Anterior cingulate cortex (tissue), 58 donors: ENCODE measurements at places on chromosomes 13 and 19.
A peak's percentile ranks its signal among the peaks of the same experiment; 100 is the strongest.

DNA sequence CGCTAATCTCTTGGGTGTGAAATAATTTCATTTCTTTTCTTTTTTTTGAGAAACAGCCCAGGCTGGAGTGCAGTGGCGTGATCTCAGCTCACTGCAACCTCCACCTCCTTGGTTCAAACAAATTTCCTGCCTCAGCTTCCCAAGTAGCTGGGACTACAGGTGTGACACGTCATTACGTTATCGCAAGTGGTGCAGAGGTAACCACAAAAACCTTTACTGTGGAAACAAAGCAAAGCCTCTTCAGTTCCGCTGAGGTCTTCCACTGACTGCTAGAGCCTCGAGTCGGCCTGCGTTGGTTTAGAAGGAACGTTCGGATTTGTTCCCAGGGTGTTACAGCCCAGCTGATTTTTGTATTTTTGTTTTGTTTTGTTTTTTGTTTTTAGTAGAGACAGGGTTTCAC lies 2.0 kb upstream of the ZNF784 start:
- DNase-seq, result no peak

DNA sequence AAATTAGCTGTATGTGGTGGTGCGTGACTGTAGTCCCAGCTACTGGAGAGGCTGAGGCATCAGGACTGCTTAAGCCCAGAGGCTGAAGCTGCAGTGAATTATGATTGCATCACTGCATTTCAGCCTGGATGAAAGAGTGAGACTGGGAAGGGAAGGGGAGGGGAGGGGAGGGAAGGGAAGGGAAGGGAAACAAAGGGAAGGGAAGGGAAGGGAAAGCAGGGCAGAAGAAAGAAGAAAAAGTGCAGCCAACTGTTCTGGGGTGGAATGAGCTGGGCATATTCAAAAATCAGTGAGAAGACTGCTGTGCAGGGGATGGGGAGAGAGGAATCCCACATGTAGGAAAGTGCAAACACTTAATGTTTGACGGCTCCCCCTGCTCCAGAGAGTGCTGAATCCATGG lies 905.5 kb downstream of the UQCRFS1 start:
- DNase-seq, result no peak

GRCh38 chr19:46998445-46999125 lies 21.1 kb upstream of the NPAS1 start:
- peak; percentile 43 for DNase-seq

DNA sequence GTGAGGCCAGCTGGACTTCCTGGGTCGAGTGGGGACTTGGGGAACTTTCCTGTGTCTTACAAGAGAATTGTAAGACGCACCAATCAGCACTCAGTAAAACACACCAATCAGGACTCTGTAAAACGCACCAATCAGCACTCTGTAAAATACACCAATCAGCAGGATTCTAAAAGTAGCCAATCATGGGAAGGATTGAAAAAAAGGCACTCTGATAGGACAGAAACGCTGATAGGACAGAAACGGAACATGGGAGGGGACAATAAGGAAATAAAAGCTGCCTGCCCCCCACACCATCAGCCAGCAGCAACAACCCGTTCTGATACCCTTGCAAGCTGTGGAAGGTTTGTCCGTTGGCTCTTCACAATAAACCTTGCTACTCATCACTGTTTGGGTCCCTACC lies 73.1 kb upstream of the SGCG start:
- no peak for DNase-seq

GRCh38 chr13:76300688-76301087 lies 585.5 kb downstream of the KCTD12 start:
- no peak for DNase-seq

DNA sequence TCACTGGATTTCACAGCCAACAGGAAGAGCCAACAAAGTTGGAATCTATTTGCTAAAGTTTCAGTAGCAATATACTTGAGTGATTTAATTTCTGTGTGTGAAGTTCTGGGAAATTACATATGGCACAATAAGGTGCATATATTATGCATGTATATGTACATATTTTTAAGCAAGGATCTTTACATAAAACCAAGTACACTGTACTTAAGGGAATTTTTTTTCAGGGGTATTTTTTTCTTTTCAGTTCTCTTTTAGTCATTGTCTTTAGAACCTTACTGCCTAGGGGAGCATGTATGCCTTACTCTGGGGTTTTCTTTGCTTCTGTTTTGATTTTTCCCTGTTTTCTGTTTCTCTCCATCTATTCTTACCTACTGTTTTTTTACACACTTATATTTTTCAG lies 7.4 kb downstream of the RAP2A start:
- no peak for DNase-seq

DNA sequence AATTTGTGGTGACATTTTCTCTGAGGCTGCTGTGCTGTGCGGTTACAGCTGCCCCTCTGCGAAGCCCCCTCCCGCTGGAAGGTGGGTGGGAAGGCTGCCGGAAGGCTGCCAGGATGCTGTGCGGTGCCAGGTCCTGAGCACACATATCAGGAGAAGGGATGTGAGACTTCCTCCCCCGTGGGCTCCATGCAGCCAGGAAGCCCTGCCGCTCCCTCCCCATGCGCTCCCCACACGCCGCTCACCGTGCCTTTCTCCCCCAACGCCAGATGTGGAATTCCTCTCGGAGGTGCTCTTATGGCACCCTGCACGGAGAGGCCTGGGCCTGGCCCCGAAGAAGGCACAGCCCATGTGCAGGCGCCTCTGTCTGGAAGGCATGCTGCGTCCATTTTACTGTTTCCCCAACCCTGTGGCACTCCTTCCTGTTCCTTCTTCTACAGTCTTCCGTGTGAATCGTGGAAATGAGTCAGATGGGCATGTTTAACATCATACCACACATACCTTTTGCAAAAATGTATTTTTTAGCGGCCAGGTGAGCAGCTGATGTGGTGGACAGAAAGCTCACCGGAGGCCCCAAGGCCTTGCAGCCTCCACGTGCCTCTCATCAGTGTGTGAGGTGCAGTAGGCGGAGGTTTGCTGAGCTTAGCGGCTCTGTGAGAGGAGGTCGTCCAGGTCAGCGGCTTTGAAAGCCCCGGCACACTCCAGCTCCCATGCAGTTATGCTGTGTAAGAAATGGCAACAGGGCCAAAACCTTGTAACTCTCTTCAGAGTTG lies 88.0 kb downstream of the ATP11A start:
- no peak for DNase-seq

- no peak for DNase-seq
Measured at GRCh38 chr13:68214691-68215415, 984.7 kb upstream of the PCDH9 start.

GRCh38 chr13:61013796-61014195 lies 401.9 kb downstream of the PCDH20 start:
- no peak for DNase-seq

- DNase-seq, result no peak
Measured at GRCh38 chr13:54657588-54657987, 1629.0 kb downstream of the OLFM4 start.

GRCh38 chr13:99312493-99312883 lies 5.3 kb upstream of the GPR183 start:
- DNase-seq, result peak; percentile 33

- no peak for DNase-seq
Measured at GRCh38 chr19:32858155-32858554, 11.4 kb downstream of the SLC7A9 start.

GRCh38 chr19:10112037-10112761 lies 706 bp downstream of the P2RY11 start:
- DNase-seq, result no peak

GRCh38 chr13:24287748-24288287 lies 21.6 kb upstream of the C1QTNF9 start:
- DNase-seq, result no peak

- no peak for DNase-seq
Measured at GRCh38 chr19:28881616-28882015, 331.3 kb downstream of the UQCRFS1 start.

DNA sequence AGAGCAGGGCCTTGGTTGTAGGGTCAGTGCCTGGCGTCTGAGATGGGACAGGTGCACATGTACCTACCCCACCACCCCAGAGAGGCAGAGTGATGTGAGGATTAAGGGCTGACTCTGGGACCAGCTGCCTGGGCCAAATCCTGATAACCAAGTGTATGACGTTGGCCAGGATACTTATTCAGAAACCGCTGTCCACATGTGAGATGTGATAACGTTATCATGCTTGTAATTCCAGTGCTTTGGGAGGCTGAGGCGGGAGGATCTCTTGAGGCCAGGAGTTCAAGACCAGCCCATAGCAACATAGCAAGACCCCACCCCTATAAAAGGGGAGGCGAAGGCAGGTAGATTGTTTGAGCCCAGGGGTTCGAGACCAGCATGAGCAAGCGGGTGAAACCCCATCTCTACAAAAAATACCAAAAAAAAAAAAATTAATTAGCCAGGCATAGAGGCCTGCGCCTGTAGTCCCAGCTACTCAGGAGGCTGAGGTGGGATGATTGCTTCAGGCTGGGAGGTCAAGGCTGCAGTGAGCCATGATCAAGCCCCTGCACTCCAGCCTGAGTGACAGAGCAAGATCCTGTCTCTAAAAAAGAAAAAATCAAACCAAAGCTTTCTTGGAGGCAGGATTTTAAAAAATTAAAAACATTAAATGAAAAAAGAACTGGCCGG lies 10.0 kb downstream of the ADGRE5 start:
- DNase-seq, result no peak

DNA sequence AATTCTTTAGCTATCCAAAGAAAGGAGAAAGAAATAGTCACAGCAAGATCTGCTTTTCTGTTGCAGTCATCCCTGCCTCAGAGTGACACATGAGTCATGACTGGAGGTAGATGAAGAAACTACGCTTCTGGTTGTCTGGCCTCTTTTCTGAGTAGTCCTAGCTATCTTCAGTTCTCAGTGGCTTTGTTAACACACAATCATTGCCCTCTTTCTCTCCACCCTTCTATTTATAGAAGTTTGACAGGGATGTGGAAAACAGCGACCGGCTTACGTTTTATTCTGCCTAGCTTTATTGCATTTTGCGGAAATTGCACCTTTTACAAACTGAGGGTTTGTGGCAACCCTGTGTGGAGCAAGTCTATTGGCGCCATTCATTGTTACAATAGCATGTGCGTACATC lies 26.7 kb downstream of the SPATA13 start:
- DNase-seq, result no peak

GRCh38 chr19:28977826-28978225 lies 235.1 kb downstream of the UQCRFS1 start:
- DNase-seq, result no peak

DNA sequence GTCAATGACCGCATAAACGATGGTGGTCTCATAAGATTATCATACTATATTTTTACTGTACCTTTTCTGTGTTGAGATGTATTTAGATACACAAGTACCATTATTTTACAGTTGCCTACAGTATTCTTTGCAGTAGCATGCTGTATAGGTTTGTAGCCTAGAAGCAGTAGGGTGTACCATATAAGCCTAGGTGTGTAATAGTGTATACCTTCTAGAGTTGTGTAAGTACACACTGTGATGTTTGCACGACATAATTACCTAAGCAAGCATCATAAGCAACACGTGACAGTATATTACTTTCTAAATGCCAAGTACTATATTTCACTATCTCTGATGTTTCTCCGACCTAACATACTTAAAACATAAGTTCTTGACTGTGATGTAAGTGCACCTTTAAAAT lies 2.7 kb downstream of the LPAR6 start:
- no peak for DNase-seq

DNA sequence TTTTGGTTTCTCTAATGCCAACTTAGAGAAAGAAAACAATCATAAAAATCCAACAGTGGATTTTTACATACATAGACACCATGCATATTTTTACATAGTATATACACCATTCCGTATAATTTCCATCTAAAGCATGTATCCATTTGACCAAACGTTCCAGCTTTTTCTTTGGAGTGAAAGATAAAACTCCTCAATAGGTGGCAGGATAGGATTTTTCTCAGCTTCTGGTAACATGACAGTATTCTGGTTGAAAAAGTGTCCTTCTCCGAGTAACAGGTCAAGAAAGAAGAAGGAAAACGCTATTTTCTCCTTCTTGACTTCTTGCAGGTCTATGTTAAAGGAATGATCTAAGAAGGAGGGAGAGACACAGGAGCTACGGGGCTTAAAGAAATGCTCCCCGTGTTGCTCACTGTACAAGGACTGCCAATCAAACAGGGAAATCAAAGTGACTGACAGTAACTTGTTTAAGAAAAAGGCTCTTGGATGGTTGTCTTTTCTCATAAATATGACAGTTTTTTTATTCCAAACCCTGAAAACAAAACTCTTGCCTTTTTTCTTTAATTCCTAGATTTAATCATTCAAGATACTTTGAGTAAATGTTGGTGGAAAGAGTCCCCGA lies 11.5 kb downstream of the FLT1 start:
- no peak for DNase-seq

- no peak for DNase-seq
Measured at GRCh38 chr13:69461397-69461796, 646.2 kb upstream of the ATXN8OS start.

- DNase-seq, result peak; percentile 63
Measured at GRCh38 chr19:48837051-48837524, 797 bp upstream of the HSD17B14 start.

- DNase-seq, result no peak
Measured at GRCh38 chr13:106407338-106407737, 128.1 kb downstream of the EFNB2 start.

DNA sequence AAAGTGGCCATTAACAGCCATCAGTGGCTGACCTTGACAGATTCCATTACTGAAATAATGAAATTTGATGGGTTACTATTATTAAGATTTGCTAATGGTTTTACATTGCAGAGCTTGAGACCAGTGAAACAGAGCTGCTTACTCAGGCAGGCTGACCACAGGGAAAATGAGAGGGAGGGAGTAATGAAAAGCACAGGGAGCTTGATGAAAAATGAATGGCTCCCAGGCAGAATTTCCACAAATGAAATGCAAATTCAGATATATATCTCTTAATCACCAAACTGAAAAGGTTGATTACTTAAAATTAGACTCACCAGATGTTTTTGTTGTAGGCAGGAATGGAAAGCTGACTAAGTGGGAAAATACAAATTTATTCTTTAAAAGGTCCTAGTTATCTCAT lies 36.1 kb downstream of the HTR2A start:
- DNase-seq, result no peak
